KG1 (cell line): ENCODE measurements at places on chromosomes 1 and 21.

DNA sequence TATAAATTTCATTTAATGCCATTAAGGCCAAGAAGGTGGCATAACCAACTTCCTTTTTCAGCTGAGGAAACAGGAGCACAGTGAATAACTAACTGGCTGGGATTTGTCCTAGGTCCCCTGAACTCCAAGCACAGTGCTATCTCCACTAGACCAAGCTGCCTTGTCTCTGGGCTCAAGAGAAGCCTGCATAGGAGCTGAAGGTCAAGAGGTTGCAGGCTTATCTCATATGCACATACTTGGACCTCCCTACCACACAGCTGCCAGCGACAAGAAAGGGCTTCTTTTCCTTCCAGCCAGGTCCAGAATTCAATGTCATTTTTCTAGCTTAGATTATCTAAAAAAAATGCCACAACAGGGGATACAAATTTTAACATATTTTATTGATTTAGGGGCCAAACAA, 27.1 kb downstream of the AK2 start:
- DNase-seq: no peak

DNA sequence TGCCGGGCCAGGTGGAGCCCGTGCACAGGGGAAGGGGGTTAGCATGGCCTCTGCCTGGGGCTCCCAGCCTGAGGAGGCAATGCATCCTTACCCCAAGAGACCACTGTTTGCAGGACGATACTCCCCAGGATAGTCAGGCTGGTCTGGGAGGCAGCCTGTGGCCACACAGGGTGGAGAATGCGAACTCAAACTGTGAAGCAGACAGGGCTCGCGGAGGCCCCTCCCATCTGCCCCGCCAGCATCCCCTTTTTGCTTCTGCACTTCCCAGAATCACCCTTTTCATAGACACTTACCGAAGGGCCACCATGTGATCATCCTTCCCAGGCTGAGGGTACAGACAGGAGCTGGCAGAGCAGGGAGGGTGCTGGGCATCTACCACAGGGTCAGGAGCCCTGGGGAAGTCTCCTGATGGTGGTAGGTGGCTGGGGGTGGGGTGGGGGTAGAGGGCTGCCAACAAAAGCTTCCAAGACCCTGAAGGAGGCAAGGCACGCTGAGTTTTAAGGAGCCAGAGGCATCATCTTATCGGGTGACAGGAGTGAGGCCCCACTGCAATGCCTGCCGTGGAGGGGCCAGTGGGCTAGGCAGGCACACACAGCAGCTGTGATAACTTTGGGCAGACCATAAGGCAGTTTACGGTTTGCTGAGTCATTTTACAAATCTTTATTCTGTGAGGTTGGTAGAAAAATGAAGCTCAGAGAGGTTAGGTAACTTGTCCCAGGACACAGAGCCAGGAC, 31.3 kb upstream of the BTG2 start:
- no peak for DNase-seq

GRCh38 chr1:34591751-34592629, 162.9 kb upstream of the GJB5 start:
- no peak for DNase-seq

- DNase-seq: no peak
Measured at GRCh38 chr1:234710381-234710780, 100.4 kb upstream of the IRF2BP2 start.

DNA sequence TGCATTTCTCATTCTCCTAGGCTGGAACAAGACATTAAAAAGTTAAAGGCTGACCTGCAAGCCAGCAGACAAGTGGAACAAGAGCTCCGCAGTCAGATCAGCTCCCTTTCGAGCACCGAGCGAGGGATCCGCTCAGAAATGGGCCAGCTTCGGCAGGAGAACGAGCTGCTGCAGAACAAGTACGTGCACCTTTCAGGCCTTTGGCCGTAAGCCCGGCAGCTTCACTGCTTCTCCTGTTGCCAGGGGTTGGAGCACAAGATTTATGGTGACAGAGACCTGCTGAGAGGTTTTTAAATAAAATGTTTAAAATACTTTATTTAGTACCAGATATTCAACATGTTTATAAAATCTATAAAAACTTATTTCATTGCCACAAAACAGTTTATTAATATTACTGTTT, 53.4 kb downstream of the MACO1 start:
- no peak for DNase-seq

DNA sequence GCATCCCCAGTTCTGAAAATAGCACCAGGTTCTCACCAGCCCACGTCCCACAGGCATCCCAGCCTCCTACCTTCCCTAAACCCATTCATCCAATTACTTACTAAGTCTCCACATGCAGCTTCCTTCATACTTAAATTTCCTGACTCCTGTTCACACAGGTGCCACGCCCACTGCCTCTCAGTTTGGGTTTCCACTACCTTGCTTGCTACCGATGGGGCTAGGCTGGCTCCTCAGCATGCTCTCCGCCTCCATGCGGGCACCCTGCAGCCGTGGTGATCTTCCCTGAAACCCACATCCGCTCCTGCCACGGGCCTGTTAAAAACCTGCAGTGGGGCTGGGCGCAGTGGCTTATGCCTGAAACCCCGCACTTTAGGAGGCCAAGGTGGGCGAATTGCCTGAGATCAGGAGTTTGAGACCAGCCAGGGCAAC, 70.4 kb upstream of the ANGPTL1 start:
- DNase-seq: no peak

DNA sequence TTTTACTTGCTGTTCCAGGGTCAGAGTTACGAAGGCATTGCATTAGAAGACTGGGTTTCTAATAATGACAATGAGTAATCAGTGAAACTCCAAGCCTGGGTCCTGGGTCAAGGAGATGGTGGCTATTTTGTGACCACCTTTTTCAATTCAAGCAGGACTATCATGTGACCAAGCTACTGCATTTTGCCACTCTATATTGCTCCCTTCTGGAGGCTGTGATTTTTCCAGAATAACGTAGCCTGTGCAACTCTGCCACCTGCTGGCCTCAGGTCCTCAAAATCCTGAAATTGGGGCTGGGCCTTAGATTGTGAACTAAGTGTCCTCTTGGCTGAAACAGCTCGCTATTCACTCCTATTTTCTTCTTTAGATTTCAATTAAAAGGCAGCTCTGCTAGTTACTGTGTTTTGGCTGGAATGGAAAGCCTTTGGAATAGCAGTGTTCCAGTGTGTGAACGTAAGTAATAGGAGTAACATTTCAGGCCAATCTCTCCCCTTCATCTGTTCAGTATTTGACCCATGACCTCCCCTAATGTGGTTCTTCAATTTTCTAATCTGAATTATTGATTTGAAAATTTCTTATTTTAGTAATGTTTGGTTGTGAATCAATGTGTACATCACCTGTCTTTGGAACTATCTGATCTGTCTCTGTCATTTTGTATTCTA, 52.9 kb upstream of the CD46 start:
- DNase-seq: no peak

DNA sequence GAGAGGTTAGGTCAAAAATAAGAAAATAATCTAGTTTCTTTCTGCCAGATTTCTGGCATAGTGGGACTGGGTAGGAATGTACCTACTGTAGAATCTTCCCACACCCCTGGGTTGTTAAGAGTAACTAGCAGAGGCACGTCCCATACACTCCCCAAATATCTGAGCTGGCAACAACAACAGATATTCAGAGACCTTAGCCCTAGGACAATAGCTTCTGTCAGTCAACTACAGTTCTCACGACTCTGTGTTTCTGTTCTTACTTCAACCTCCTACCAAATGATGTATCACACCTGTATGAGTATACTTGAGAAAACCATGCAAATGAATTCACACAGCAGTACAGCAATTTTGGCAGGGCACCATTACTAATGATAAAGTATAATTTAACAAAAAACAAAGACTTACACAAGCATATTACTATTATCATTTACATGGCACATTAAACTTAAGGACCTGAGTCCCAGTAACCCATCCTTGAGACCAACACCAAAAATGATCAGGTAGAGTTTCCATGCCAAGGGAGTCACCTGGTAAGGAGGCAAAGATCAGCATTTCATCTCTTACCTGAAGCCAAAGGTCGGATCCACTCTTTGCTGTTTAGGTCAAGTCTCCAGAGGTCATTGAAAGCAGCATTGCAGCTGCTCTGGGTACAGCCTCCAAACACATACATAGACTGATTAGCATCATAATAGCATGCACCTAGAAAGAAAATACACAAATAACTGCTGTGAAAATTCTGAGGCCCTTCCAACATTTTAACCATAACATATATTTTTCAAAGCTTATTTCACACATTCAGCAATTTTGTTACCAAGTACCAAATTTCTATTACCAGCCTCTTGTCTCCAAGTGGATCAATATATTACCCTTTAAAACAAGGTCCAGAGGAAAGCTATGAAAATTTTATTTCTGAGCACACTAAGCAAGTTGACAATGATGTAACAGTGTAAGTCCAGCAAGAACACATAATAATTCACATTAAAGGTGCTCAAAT, 57.5 kb upstream of the CPLANE2 start:
- no peak for DNase-seq

DNA sequence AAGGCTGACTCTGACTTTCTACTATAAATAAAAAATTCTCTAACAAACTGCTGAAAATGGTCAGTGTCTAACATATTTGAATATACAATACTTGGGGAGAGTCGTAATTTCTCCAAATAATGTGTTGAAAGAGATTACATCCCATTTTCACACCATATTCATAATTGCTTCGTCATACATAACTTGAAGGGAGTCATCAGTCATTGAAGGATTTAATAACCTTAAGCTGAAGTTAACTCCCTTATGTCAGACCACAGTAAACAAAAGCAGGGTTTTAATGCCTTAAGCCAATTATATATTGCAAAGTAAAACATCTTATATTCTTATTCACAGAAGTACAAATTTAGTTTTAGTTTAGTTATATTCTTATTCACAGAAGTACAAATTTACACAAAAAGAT, 129.9 kb downstream of the RERE start:
- DNase-seq: no peak

DNA sequence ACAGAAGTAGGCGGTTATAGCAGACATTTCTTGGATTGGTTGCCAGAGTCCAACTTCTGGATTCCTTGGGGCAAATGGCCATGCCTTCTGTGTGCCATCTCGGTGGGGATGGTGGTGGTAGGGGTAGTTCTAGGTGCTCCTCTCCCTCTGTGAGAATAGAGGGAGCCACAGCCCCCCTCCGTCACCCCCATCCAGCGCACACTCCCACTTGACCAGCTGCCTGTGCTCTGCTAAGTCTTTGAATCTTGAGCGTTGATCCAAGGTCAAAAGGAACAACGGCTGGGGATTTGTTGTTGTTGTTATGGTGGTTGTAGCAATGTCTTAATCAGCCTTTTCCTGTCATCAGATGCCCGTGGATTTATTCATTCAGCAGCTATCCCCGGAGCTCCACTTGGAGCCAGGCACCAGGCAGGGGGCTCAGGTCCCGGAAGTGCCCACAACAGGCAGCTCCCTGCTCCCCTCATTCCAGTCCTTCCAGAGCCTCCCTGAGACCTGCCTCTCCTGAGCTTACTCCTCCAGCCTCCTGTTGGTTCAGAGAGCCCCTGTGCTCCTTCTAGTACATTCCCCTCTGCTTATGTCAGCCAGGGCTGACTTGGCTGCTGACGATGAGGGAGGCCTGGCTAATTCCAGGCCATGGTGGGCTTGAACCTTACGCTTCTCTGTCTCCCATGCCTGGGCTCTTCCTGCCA, 146.6 kb upstream of the WNT4 start:
- DNase-seq: no peak

- no peak for DNase-seq
Measured at GRCh38 chr1:172821609-172822274, 162.8 kb downstream of the FASLG start.

GRCh38 chr1:167922611-167923074, 8.7 kb upstream of the ADCY10 start:
- no peak for DNase-seq

- no peak for DNase-seq
Measured at GRCh38 chr1:6724517-6725141, 23.0 kb upstream of the DNAJC11 start.

- DNase-seq: no peak
Measured at GRCh38 chr1:163365186-163365585, 43.4 kb downstream of the NUF2 start.

DNA sequence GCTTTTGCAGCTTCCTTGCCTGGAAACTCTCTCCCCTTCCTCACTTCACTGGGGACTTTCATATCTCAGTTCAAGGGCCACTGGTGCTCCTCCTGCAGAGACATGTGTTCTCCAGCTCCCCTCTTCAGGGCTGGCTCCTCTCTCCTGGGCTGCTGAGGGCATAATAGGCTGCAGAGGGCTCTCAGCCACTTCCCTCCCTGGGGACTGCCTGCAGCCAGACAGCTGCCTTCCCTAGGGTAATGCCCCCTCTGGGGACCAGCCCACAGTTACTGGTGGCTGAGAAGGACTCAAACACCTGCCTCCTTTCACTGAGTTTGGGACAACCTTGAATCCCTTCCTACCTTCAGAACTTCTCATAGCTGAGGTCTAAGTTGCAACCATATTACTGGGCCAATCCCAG, 104.8 kb upstream of the POU3F1 start:
- DNase-seq: no peak

GRCh38 chr21:17853393-17854275, 34.5 kb upstream of the C21orf91 start:
- DNase-seq: no peak

GRCh38 chr1:110170766-110171733, 20.8 kb downstream of the SLC6A17 start:
- DNase-seq: no peak

- no peak for DNase-seq
Measured at GRCh38 chr1:248816042-248816851, 9.5 kb downstream of the SH3BP5L start.

DNA sequence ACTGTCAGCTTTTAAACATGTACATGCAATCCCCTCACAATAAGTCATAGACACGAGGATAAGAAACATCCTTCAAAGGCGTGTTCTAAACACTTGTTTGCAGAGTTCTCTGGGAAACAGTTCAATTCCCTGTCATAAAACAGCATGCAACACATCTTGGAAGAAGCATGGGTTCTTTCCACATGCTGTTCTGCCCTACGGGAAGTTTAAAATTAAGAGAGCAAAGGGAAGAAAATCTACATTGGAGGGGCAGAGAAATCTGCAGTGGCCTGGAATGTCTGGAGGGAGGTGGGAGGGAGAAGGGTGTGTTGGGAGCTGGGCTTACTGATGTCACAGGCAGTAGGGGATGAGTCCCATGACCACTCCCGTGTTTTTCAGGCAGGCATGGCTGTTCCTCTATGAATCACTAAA, 98.3 kb upstream of the SLC2A1 start:
- no peak for DNase-seq

DNA sequence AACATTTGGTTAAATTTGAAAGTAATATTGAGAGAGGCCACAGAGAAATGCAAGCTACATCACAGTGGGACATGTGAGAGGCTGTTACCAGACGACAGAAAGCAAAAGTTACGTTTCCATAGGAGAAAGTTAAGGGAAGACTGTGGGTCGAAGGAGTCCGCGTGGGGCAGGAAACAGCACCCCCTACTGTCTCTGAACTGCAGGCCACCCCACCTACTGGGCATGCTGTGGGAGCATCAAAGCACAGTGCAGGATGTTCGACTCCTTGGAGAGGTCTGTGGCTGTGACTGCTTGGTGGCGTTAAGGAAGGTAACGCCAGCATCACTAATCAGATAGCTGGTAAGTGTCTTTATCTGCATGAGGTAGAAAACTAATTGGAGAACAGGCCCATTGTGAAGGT, 123.9 kb downstream of the PTBP2 start:
- DNase-seq: no peak

- no peak for DNase-seq
Measured at GRCh38 chr1:45526135-45526644, 4.5 kb upstream of the PRDX1 start.

- DNase-seq: no peak
Measured at GRCh38 chr1:245577191-245578157, 422.7 kb downstream of the KIF26B start.

- DNase-seq: no peak
Measured at GRCh38 chr1:115545791-115546733, 95.7 kb upstream of the VANGL1 start.

GRCh38 chr21:40681164-40681859, 165.6 kb downstream of the DSCAM start:
- no peak for DNase-seq
